Suppressor macrophage (primary cell): ENCODE measurements at places on chromosomes 11 and 22.

- no peak for DNase-seq
Observed at GRCh38 chr11:99676292-99676691, 655.5 kb downstream of the CNTN5 start.

GRCh38 chr22:42919199-42919598, 62.1 kb upstream of the ARFGAP3 start:
- peak; percentile 35 for DNase-seq

DNA sequence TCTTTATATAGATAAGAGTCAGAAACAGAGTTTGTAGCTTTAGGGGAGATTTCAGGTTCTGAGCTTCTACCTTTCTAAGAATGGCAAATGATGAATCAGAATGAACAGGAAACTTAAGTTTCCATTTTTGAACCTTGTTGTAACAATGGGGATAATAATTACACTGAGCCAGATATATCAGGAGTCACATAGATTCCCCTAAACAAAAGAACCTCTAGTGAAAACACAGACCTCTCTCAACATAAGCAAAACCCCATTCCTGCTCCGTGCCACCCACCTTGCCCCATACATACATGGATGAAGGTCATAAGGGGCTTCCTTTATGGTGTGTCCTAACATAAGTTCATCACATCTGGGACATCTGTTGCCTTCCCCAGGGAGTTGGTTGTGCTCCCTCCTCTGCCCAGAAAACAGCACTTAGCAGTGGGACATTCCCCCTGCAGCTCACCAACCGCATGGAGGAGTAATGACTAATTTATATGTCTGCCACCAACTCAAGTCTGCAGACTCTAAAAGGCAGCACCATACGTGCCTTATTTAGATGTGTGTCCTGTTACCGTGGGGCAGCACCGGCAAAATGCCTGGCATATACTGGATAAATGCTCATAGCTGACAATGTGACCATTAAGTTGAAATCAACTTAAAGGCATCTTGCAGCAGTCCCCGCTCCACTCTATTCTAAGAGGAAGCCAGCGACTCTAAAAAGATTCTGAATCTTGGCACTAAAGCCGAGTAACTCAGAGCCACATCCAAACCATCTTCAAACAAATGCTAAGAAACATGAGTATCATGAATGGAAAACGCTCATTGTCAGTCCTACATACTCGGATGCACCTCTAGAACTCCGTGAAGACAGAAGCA, 8.0 kb downstream of the JAML start:
- DNase-seq = peak; percentile 33

DNA sequence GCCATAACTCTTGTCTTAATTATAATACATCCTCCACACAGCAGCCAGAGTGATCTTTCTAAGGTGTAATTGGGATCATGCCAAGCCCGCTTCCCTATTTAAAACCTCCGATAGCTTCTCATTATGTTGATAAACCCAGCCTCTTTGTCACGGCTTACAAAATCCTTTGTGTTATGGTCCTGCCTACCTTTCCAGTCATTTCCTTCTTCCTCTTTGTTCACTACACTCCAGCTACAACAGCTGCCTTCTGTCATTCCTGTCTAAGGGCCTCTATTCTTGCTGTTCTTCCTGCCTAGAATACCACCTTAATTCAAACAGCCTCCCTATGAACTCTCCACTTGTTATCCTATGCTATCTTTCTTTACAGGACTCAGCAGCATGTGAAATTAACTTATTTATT, 70.6 kb upstream of the CAPRIN1 start:
- peak; percentile 28 for DNase-seq

GRCh38 chr11:130674686-130675308, 226.4 kb downstream of the ADAMTS15 start:
- no peak for DNase-seq

DNA sequence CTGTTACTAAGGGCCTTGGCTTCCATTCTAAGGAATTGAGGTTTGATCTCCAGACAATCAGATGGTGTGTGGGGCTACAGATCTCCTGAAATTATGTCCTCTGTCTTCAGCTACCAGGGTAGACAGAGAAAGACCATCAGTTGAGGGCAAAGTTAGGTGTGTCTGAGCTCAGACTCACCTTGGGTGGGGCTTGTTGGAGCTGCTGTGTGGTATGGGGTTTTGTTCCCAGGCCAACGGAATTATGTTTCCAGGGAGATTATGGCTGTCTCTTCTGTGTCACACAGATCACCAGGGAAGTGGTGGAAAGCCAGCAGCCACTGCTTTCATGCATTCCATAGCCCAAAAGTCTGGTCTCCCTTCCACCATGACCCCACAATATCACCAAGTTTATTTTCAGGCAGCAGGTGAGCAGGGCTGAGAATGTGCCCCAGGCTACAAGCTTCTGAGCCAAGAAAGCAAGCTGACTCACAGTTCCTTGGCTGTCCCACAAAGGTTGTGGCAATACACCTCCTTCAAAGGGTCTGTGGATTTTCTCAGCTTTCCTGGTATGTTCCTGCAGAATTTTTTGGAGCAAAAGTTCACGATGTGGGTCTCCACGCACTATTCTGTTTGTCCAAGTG, 714.9 kb downstream of the LUZP2 start:
- DNase-seq = no peak

DNA sequence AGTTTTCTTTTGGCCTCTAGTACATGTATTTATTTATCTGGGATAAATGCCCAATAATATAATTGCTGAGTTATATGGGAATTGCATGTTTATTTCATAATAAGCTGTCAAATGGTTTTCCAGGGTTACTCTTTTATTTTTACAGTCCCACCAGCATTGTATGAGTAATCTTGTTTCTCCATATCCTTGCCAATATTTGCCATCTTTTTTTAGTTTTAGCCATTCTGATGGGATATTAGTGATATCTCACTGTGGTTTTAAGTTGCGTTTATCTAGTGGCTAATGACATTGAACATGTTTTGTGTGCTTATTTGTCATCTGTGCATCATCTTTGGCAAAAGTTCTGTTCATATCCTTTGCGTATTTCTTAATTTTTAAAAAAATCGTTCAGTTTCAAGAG, 372.8 kb upstream of the CCDC179 start:
- no peak for DNase-seq

DNA sequence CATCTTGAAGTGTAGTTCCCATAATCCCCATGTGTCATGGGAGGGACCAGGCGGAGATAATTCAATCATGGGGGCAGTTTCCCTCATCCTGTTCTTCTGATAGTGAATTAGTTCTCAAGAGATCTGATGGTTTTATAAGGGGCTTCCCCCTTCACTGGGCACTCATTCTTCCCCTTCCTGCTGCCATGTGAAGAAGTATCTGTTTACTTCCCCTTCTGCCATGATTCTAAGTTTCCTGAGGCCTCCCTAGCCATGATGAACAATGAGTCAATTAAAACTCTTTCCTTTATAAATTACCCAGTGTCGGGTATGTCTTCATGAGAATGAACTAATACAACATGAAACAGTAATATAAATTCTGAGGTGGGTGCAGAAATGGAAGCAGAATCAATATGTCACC, 12.1 kb upstream of the SPTBN2 start:
- no peak for DNase-seq

- no peak for DNase-seq
Observed at GRCh38 chr11:79119491-79120284, 321.1 kb downstream of the TENM4 start.

DNA sequence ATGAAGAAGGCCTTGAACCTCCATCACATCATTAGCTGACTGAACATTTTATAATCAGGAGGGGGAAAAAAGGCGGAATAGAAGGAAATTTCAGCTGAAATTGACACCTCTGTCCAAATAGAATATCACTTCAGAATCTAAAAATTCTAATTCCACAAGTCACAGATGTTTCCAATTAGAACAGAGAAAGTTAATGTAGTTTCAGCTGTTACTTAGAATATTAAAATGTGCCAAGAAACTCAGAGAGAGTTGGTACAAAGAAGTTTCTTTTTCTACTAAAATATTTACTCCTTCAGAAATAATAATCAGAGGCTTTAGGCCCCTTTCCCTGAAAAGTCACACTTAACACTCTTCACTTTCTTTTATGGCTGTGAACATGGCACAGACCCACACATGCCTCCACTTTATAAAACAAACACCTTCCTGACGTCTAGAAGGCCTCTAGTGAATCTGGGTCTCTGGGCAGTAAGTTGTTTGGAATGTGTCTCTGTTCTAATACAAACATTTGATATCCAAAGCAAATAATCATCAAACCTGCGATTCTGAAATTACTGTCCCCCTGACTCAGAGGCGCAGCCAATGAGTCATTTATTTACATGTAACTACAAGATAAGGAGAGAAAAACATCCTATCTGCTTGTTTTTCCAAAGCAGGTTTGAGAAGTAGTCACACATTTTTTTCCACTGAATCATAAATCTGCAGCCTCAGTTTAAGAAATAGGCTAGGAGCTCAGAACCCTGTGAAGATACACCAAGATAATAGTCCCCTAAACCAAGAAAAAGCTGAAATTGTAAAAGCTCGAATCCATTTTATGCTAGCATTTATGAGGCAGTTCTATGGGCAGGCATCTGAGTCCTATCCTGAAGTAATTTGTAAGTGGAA, 148.4 kb downstream of the ME3 start:
- DNase-seq = no peak

DNA sequence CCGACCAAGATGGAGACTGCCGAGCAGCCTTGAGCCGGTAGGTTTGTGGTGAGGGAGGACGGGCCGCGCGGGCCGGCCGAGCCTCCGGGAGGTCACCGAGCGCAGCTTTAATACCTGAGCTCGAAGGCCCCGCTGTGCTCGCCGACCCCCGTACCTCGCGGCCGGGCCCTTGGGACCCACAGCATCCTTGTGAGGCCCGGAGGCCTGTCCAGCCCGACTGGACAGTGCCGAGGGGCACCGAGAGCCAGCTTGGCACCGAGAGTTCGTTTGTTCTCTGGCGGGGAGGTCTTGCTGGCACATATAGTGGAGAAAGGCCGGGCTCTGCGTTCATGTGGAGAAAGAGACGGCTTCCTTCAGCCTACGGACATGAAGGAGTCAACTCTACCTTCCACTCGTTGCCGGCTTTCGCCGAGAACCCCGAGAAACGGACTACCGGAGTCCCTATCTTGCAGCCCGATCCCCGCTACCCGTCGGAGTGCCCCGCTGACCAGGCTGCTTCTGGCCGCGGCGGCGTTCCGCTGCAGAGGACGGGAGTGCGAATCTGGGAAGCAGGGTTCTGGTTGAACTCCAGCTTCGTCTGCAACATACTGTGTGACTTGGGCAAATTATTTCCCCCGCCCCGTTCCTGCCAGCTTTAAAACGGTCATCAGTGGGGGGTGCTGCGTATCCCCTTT, 349 bp downstream of the TSSC4 start:
- no peak for DNase-seq

DNA sequence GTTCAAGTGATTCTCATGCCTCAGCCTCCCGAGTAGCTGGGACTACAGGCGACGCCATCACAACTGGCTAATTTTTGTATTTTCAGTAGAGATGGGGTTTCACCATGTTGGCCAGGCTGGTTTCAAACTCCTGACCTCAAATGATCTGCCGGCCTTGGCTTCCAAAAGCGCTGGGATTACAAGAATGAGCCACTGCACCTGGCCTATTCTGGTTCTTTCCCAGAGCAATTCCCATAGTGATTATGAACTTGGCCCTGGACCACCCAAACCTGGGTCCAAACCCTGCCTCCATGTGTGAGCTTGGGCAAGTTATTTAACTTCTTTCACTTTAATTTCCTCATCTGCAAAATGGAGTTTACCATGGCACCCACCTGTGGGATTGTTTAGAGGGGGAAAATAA, 61.5 kb upstream of the HEPHL1 start:
- no peak for DNase-seq
